Testis (tissue), 5 donors: ENCODE measurements at places on chromosomes 11 and 22. TPM values are rescaled to one million over a fixed set of nuclear protein-coding genes. Genes with fewer than 3 reads are reported as not detected.
A peak's percentile ranks its signal among the peaks of the same experiment; 100 is the strongest.

DNA sequence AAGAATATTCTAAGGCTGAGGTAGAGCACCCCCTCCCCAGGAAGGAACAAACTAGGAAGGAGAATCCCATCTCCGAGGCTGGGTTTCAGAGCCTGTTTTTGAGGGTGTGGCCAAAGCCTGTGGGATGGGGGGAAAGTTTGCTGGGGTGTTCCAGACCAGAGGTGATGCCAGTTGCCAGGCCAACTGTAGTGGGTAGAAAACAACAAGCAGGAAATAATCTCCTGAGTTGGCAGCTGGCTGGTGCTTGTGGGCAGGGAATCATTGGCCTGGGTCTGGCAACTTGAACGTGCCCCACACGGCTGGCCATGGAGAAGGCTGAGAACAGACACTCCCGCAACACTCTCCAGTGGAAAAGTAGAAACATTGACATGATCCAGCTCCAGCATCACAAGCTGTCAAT is 385.6 kb downstream of the ETS1 start:
- H3K27ac ChIP-seq = no peak overlapping the region
- no peaks in the 10 kb centered on the region for H3K36me3 ChIP-seq
- DNase-seq = no peak
- H3K4me1 ChIP-seq = no peaks in the 10 kb centered on the region
- H3K27me3 ChIP-seq = no peaks in the 10 kb centered on the region

- no peaks in the 10 kb centered on the region for H3K27me3 ChIP-seq
- H3K27ac ChIP-seq = no peak overlapping the region
- H3K36me3 ChIP-seq = no peaks in the 10 kb centered on the region
- peaks cover 29% of the 10 kb centered on the region for H3K4me1 ChIP-seq
- no peak for DNase-seq
Measured at GRCh38 chr11:121365304-121365703, 72.7 kb downstream of the SC5D start.

DNA sequence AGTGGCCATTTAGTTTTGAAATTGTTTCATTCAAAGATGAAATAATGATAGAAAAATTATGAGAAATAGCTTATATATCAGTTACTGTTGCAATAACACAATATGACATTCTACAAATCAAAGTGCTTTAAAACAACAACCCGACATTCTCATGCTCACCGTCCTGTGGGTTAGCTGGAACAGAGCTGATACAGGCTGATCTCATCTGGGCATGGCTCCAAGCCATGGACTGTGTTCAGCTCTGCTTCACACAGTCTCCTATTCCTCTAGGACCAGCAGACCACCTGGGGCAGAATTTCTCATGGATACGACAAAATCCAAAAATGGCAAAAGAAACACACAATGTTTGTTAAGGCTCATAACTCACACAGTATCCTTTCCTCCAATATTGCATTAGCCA is 178.6 kb downstream of the CNTN5 start:
- H3K27me3 ChIP-seq = no peaks in the 10 kb centered on the region
- no peaks in the 10 kb centered on the region for H3K4me1 ChIP-seq
- no peak overlapping the region for H3K27ac ChIP-seq
- no peaks in the 10 kb centered on the region for H3K36me3 ChIP-seq

DNA sequence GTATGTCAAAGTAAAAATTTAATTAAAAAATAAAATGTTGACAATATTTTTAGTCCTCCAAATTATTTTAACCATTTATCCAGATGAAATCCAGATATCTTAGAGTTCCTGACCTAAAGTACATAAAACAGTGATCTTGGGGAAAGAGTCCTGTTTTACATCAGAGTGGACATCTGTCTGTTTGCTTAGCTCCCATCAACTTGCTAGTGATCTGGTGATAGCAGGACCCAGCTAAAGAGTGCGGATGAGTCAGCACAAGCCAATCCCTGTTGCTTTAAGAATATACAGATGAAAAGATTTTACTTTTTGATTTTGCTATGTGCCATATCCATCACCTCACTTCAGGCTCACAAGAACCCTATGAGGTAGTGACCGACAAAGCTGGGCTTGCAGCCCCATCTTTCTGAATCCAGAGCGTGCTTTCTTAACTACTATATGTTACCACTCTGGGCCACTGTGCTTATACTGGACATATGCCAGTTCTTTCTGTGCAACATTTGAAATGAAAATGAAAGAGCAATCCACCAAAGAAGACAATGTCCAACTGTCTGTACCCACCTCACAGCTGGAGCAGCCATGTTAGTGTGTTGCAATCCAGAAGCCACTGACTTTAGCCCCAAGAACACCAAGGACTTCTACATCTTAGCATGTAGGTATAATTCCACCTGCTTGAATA is 167.6 kb upstream of the SESN3 start:
- H3K36me3 ChIP-seq = no peaks in the 10 kb centered on the region
- H3K4me1 ChIP-seq = no peaks in the 10 kb centered on the region
- no peak for DNase-seq
- no peaks in the 10 kb centered on the region for H3K27me3 ChIP-seq
- H3K27ac ChIP-seq = no peak overlapping the region

DNA sequence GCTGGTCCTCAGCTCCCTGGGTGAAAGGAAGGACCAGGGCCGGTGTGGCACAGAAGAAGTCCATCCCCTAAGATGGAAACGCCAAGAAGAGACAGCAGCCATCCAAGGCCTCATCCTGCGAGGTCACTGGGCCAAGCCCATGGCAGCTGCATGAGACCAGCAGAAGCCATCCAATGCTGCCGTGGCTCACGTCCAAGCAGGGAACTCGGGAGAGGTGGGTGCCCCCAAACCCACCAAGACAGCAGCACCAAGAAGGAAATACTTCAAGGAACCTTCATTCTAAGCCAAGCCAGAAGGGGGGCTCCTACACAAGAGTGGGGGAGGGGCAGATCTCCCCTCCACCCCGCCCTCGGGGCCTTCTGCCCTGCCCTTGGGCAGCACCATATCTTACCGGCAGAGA is 49.6 kb downstream of the IGSF9B start:
- no peak for DNase-seq
- no peaks in the 10 kb centered on the region for H3K4me1 ChIP-seq
- no peaks in the 10 kb centered on the region for H3K36me3 ChIP-seq
- H3K4me3 ChIP-seq = no peak overlapping the region
- H3K27me3 ChIP-seq = no peaks in the 10 kb centered on the region

DNA sequence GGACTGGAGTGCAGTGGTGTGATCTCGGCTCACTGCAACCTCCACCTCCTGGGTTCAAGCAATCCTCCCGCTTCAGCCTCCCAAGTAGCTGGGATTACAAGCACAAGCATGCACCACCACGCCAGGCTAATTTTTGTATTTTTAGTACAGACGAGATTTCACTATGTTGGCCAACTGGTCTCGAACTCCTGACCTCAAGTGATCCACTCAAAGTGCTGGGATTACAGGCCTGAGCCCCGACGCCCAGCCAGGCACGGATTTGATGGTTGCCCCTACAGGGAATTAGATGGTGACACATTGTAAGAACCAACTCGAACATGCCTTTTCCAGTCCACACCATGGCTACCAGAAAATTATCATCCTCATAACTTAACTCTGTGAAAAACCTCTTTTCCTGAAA is 26.8 kb upstream of the RTL6 start:
- H3K27ac ChIP-seq = no peak overlapping the region
- no peaks in the 10 kb centered on the region for H3K4me1 ChIP-seq
- peak; percentile 6 for DNase-seq
- H3K4me3 ChIP-seq = no peak overlapping the region
- no peaks in the 10 kb centered on the region for H3K27me3 ChIP-seq

- no peak for DNase-seq
- H3K4me1 ChIP-seq = peaks cover 54% of the 10 kb centered on the region
- H3K27me3 ChIP-seq = no peaks in the 10 kb centered on the region
- H3K4me3 ChIP-seq = no peak overlapping the region
Measured at GRCh38 chr22:42937164-42937843, 77.6 kb downstream of the PACSIN2 start.

DNA sequence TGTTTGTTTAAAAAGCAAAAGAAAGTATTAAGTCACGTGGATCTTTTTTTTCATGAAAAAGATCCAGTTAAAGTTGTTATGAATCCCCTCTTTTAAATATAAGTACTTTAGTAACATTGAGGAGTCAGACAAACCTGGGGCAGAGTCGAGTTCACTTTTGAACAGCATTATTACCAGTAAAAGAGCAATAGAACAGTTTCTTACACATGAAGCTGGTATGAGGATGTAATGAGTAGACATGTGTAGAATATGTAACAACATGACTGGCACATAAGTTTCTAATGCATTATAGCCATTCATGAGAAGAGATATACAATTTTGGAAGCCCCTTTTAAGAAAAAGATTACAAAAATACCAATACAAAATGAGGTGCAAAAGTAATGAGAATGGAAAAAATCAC is 7.6 kb upstream of the MUC15 start:
- no peak overlapping the region for H3K27ac ChIP-seq
- no peaks in the 10 kb centered on the region for H3K27me3 ChIP-seq
- no peak for DNase-seq

- peak; percentile 42 for DNase-seq
- no peaks in the 10 kb centered on the region for H3K27me3 ChIP-seq
- H3K27ac ChIP-seq = no peak overlapping the region
- H3K4me3 ChIP-seq = no peak overlapping the region
Measured at GRCh38 chr11:32113200-32113919, 22.5 kb downstream of the RCN1 start.

- DNase-seq = no peak
- no peaks in the 10 kb centered on the region for H3K4me1 ChIP-seq
- H3K36me3 ChIP-seq = no peaks in the 10 kb centered on the region
Measured at GRCh38 chr11:65767406-65767805, 13.4 kb downstream of the AP5B1 start.

GRCh38 chr11:19984048-19984742 is 176.1 kb downstream of the DBX1 start:
- peaks cover 3% of the 10 kb centered on the region for H3K4me1 ChIP-seq
- no peaks in the 10 kb centered on the region for H3K36me3 ChIP-seq
- H3K27me3 ChIP-seq = no peaks in the 10 kb centered on the region
- H3K27ac ChIP-seq = no peak overlapping the region
- H3K4me3 ChIP-seq = no peak overlapping the region

GRCh38 chr11:45745065-45745811 is 59.7 kb upstream of the SLC35C1 start:
- peaks cover 10% of the 10 kb centered on the region for H3K4me1 ChIP-seq
- H3K27me3 ChIP-seq = no peaks in the 10 kb centered on the region
- no peaks in the 10 kb centered on the region for H3K36me3 ChIP-seq
- no peak overlapping the region for H3K4me3 ChIP-seq
- H3K27ac ChIP-seq = peak overlapping the region; percentile 60

DNA sequence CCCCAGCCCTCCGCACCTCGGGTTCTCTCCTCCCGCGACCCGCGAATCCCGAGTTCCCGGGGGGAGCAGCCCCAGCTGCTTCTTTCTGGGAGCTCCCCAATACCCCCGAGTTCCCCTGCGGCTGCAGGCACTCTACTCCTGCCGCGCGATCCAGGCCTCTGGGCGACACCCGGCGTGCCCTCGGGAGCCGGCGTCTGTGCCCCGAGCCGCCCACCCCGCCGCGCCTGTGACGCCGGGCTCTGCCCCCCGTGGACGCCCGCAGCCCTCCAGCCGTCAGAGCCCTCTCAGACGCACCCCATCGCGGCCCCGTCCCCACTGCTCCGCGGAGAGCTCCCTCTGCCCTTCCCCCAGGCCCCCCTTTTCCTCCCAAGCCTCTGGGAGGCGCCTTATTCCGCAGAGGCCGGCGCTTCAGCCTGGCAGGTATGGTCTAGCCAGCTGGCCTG is 422 bp downstream of the GLB1L2 start:
- H3K4me3 ChIP-seq = peak overlapping the region; percentile 61
- peak; percentile 50 for DNase-seq
- peaks cover 11% of the 10 kb centered on the region for H3K4me1 ChIP-seq
- no peak overlapping the region for H3K27ac ChIP-seq
- H3K36me3 ChIP-seq = no peaks in the 10 kb centered on the region

ATP6V1E1 gene
- total RNA-seq = 160 TPM

FGF19 gene
- total RNA-seq = 0.31 TPM

CRYBB1 gene
- not detected for total RNA-seq

CENPM gene
- total RNA-seq = 15.5 TPM

MPPED1 gene
- 5.9 TPM for total RNA-seq

KRTAP5-2 gene
- total RNA-seq = not detected

SGSM1 gene
- total RNA-seq = 8.4 TPM

KRTAP5-1 gene
- total RNA-seq = not detected

RTN4RL2 gene
- 2.5 TPM for total RNA-seq

SLCO2B1 gene
- 33.2 TPM for total RNA-seq

INS gene
- not detected for total RNA-seq

FXYD2 gene
- 7.6 TPM for total RNA-seq

IGLL1 gene
- total RNA-seq = 24.6 TPM

OR4X1 gene
- not detected for total RNA-seq

MMP1 gene
- total RNA-seq = not detected

KMT5B gene
- total RNA-seq = 56.5 TPM

RBMXL2 gene
- total RNA-seq = 79.4 TPM

MORC2 gene
- 65.5 TPM for total RNA-seq
